ENCODE measurements at places on chromosomes 1 and 21.

GRCh38 chr1:26717017-26717491, 21.2 kb downstream of the ARID1A start:
- no peak for DNase-seq

- no peak for DNase-seq
Measured at GRCh38 chr1:154419620-154420571, 14.8 kb downstream of the IL6R start.

DNA sequence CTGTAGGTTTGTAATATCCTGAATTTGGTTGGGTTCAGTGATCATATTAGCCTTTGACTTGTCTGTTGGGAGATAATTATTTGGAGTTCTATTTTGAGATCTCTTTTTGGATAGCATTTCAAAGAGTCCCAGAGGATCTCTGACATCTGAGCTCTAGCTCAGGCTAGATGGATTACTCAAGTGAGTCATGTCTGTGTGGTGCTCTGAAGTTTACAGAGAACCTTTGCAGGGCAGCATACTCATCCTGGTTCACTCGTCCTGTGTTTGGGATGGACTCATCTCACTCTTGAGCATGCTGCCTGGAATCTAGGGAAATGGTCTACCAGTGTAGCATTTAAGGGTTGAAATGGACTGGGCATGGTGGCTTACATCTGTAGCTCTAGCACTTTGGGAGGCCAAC, 29.4 kb upstream of the BMP8A start:
- no peak for DNase-seq

DNA sequence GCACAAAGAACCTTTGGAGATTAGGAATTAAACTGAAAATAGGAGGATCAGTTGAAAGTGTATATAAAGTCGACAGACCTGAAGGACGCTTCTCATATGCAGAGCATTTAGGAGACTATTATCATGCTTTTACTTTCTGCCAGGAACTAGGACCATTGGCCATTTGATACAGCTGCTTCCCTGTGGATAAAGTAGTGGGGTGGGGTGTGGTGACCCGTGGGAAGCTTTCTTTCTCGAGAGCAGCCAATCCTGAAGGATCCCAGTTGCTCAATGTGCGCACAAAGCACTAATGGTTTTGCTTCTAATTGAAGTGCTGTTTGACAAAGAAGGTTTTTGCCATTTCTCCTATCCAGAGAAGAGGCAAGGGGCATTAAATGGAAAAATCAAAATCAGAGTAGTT, 14.9 kb upstream of the CD55 start:
- no peak for DNase-seq

DNA sequence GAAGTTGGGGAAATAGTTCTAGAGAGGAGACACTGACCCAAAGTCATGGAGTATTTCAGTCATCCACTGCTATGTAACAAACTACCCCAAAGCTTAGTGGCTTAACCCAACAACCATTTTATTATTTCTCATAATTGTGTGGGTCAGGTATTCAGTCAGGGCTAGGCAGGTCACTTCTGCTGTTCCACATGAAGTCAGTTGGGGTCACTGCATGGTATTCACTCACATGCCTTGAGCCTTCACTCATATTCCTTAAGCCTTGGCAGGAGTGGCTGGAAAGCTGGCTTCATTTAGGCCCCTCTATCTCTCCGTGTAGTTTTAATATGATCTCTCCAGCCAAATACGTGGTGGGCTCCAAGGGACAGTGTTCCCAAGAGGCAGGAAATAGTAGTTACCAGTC, 17.5 kb upstream of the RNF11 start:
- DNase-seq = no peak

DNA sequence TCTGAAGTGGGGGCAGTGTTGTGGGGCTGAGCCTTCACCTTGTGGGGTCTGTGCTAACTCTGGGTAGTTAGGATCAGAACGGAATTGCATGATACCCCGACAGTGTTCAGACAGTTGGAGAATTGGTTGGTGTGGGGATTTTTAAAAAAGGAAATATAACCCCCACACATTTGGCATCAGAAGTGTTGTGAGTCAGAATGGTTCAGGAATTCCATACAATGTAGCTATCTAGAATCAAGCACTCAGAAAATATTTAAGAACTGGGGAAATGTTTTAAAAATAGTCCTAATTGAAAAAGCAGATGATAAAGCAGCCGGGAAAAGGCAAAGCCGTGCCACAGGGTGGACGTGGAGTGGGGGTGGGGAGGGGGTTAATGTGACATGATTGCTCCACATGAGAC, 6.5 kb upstream of the S100A7 start:
- no peak for DNase-seq

GRCh38 chr1:227883073-227883520, 64.6 kb downstream of the WNT9A start:
- DNase-seq = no peak

- DNase-seq = no peak
Measured at GRCh38 chr1:117616356-117616755, 10.5 kb downstream of the TENT5C start.

GRCh38 chr1:193794239-193794638, 607.8 kb upstream of the B3GALT2 start:
- no peak for DNase-seq

DNA sequence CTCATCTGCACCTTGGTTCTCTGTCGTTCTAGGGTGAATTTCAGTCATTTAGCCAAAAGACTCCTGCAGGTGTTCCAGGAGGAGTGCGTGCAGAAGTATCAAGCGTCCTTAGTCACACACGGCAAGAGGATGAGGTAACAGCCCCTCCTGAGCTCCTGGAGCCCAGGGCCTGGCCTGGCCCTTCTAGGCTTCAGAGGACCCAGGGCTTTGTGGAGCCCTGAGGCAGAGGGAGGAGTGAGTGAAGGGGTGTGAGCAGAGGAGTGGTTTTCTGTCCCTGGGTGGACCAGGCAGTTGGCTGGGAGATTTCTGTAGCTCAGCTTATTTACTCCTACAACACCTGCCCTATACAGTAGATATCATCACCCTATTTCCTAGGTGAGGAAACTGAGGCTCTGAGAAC, 15.7 kb upstream of the RASSF5 start:
- DNase-seq = no peak

DNA sequence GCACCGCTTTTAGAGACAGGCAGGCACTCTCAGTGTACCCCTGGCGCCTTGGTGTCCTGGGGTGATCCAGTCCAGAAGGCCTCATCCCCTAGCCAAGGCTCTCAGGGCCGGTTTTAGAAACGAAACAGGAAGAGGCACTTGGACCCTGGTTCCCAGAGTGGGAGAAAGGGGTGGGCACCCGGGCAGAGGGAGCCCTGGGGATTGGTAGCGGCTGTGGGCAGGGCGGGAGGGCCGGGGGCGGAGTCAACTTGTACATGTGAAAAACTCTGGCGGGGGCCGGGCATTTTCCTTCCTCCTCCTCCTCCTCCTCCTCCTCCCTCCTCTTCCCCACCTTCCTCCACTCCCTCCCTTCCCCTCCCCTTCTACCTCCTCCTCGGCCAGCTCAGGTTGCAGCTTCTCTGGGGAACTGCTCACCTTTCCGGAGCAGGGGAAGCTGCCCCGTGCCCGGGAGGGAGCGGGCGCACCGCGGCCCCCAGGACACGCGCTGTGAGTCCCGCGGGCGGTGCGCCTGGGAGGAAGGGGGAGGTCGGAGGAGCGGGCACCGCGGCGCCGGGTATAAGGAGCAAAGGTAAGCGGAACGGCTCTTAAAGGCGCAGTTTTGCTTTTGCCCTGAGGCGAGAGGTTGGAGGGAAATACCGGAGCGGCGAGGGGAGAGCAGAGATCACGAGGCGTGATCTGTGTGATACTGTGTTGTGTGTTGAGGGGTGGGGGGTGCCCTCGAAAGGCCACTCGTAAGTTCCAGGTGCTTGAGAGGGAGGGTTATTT, at the start of gene CDK18:
TSS of gene CDK18 (plus strand) at position 359 of the 765 bp plus-strand sequence. CDS start 18,499 bp downstream, outside the sequence.
- peak; percentile 21 for DNase-seq

DNA sequence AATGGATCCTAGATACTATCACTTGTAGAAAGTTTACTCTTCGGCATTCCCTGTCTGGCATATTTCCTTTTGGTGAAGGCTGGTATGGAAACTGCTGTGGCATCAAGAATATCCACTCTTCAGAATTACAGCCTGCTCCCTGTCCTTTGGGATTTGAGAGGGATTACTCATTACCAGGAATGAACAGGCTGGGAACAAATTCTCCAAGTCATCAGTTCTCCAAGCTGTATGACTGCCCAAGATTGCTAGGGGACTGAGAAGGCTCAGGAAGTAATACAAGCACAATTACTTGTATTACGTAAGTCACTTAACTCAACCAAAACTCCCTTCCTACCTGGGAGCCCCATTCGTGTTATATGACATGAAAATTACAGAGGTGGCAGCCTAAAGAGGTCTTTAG, 49.6 kb downstream of the CD58 start:
- no peak for DNase-seq

DNA sequence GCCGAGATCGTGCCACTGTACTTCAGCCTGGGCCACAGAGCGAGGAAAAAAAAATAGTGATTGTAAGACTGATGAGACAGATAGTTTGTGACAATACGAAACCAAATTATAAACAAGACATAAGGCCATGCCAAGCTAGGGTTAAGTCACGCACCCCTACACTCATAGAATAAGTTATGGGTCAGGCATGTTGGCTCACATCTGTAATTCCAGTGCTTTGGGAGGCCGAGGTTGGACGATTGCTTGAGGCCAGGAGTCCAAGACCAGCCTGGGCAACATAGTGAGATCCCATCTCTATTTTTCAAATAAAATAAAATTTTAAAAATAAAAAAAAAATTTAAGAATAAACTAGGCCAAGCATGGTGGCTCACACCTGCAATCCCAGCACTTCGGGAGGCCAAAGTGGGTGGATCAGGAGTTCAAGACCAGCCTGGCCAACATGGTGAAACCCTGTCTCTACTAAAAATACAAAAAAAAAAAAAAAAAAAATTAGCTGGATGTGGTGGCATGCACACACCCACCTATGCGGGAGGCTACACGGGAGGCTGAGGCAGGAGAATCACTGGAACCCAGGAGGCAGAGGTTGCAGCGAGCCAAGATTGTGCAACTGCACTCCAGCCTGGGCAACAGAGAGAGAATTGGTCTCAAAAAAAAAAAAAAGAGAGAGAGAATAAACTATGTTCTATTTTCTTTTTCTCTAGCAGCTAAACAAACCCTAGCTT, 50.1 kb upstream of the SPOCD1 start:
- DNase-seq = no peak

DNA sequence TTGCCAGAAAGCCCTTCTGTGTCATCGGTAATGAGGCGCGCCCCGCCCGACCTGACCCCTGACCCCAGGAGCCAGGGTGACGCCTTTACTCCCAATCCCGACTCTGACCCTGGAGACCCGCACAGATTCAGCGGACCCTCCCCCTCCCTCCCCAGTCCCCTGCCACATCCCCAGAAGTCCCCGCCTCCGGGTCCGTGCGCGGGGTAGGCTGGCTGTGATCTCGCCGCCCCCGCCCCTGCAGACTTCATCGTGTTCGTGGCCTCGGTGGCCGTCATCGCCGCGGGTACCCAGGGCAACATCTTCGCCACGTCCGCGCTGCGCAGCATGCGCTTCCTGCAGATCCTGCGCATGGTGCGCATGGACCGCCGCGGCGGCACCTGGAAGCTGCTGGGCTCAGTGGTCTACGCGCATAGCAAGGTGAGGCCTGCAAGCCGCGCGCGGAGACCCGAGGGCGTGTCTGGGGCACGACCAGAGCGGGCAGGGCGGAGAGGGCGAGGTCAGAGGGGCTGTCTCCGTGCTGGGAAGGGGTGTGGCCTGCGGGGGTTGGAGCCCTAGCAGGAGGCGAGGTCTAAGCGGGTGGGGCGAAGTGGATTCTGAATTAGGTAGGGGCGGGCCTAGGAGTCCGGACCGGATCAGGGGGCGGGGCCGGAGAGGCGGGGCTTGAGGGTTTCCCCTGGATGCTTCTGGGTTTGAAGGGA, 34.8 kb downstream of the KCNQ4 start:
- DNase-seq = peak; percentile 63

DNA sequence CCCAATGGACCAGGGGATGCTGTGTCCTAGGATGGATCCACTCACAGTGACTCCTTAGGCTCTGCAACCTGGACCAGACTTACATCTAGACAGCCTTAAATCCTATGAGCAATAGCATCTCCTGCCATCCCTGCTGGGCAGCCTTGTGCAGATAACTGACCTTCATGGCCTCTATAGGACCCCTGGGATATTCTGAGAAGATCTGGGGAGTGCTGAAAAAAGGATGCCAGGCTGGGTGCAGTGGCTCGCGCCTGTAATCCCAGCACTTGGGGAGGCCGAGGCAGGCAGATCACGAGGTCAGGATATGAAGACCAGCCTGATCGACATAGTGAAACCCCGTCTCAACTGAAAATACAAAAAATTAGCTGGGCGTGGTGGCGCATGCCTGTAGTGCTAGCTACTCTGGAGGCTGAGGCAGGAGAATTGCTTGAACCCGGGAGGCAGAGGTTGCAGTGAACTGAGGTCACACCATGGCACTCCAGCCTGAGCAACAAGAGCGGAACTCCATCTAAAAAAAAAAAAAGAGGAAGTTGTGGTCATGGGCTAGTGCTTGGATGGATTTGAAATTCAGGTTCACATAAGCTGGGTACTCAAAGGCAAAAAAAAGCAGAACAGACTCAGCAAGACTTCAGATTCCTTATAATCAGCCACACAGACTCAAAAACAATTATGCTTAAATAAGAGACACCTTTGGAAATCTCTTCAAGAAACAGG, 10.9 kb upstream of the SH2D1B start:
- DNase-seq = no peak

DNA sequence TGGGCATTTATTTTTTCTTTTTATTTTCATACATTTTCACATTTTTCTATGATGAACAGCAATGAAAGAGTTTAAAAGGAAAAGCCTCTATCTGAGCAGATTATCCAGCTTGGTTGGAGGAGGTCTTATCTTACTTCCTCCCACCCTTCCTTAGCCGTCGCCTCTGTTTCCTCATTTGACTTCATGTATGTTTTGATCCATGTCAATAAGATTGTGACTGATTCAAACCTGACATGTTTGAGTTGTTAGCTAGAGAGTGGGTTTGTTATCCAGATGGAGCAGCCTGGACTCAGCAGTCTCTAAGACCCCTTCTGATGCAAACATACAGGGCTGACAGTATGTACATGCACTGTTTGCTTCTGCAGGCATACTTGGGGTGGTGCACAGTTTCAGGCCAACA, 31.2 kb downstream of the MACO1 start:
- DNase-seq = no peak

DNA sequence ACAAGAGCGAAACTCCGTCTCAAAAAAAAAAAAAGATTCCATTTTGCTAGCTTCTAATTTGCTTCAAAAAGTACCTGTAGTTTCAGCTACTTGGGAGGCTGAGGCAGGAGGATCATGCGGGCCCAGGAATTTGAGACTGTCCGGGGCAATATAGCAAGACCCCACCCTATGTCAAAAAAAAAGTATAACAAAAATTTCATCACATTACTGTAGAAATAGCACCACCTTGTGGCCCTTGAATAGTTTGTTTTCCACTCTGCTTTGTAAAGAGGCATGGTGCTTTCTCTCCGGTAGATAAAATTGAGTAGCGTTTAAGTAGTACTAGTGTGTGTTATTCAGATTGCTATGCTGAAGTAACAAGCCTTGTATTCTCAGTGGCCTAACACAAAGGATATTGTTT, 18.2 kb upstream of the MSTO1 start:
- no peak for DNase-seq

DNA sequence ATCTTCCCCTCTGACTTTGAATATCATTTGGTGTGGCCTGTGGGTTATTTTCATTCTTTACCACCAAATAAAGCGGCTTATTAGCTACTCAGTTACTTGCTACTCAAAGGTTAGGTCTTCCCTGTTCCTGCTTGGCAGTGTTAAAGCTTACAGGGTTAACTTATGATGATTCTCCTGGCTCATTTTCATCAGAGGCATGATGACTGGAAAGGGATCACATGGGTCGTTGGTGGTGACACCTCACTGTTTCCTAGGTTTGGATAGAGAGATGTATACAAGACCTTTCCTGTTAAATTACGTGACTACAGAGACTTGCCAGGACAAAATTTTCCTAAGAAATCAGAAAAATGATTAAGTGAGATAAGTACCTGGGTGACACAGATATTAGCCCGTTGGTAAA, 27.4 kb downstream of the MRPS6 start:
- DNase-seq = no peak

- no peak for DNase-seq
Measured at GRCh38 chr1:91673613-91674012, 173.0 kb downstream of the CDC7 start.

Measured in stimulated activated CD8-positive, alpha-beta memory T cell treated with anti-CD3 and anti-CD28 coated beads, Interleukin-2, amount 100 ng/mL, for 1 hour (primary cell).